MM.1S (cell line): ENCODE measurements at places on chromosomes 7 and 10.

- DNase-seq = no peak
These were observed 169.5 kb upstream of the KLF14 start for GRCh38 chr7:130903358-130903974.

- DNase-seq = no peak
These were observed 1.2 kb downstream of the GRIFIN start for GRCh38 chr7:2474813-2475677.

DNA sequence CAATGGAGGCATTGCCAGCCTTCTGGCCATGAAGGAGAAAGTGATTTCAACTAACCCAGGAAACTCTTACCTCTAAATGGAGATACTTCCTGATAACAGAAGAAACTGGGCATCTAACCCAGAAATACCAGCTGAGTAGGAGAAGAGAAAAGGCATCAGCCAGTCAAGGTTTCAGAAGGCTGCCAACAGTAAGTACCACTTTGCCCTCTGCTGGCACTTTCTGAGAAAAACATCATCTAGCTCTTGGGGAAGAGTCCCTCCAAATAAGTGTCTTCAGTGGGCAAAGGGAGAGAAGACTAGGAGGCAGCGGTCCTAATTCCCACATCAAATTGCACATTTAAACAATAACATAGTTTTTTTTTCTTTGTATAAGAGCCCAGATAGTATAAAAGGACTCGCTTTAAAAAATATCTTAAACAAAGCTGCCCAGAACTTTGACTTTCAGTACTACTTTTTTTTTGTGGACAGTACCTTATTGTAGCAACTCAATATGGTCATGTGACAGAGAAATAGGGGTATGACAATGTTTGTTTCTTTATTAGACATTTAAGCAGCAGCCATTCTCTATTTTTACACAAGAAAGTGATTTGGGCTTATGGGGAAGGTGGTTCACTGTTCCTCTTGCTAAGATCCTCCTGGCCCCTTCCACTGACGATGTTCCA, 157.3 kb downstream of the CTTNBP2 start:
- DNase-seq = peak; percentile 84

DNA sequence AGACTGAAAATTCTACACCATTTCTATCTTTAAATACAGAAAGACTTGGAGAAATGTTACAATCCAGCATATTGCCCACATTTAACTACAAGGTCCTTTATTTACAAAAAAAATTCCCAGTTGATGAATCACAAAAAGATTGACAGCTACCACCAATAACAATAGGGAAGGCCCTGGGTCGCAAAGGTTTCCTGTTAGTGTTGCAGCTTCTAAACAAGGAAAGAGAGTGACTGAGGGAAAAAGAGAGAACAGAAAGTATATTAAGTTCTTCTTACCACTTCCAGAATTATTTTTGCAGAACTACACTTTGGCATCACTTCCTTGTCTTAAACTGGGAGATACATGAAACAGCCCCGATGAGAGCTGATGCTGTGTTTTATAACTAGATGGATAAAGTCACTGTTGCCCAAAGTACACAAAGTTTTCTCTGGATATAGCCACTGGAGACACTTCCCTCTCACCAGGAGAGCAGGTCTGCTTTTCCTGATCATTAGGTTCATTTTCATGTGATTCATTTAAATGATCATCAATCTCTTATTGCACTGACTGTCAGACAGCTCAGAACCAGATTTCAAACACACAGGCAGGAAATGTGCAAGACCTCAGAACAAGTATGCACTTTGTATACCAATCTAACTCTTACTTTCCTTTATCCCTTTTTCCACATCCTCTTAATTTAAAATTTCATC, 57.0 kb downstream of the SHTN1 start:
- DNase-seq = no peak

DNA sequence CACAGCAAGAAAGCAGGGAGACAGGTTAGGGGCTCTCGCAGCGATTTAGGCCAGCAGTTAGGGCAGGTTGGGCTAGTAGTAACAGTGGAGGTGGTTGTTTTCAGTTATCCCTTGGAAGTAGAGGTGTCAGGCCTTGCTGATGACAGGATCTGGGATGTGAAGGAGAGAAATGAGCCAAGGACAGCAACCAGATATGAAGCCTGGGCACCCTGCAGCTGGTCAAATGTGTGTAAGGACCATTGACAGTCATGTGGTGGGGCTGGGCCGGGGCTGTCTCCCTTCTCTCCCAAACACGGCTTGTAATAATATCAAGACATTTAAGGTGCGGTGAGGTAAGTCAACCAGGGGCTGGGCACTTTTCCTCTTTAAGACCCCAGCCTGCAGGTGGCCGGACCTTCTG, 112.5 kb upstream of the IGFBP3 start:
- no peak for DNase-seq

DNA sequence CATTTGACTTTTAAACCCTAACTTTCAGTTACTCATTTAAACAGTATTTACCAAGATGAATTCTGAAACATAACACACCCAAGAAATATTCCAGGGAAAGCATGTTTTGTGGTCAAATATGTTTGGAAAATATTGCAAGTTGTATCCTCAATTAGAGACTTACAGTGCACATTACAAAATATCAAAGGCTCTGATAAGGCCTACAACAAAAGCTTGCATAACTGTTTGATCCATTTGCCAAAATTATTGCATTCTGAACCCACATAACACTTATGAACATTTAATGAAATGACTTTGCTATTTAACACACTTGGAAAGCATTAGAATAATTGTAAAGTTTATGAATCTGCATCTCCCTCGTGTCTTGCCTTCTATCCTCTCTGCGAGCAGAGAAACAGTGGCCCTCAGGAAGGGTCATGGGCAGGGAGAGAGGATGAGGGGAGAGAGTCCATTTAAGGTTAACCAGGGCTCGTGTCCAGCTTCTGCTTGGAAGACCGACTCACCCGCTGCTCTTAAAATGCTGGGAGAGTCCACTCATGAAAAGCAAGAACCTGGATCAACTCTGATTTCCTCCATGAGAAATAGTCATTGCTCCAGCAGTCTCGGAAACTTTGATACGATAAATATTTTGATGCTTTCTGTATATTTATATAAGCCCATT, 408.2 kb upstream of the ZMIZ1 start:
- no peak for DNase-seq

DNA sequence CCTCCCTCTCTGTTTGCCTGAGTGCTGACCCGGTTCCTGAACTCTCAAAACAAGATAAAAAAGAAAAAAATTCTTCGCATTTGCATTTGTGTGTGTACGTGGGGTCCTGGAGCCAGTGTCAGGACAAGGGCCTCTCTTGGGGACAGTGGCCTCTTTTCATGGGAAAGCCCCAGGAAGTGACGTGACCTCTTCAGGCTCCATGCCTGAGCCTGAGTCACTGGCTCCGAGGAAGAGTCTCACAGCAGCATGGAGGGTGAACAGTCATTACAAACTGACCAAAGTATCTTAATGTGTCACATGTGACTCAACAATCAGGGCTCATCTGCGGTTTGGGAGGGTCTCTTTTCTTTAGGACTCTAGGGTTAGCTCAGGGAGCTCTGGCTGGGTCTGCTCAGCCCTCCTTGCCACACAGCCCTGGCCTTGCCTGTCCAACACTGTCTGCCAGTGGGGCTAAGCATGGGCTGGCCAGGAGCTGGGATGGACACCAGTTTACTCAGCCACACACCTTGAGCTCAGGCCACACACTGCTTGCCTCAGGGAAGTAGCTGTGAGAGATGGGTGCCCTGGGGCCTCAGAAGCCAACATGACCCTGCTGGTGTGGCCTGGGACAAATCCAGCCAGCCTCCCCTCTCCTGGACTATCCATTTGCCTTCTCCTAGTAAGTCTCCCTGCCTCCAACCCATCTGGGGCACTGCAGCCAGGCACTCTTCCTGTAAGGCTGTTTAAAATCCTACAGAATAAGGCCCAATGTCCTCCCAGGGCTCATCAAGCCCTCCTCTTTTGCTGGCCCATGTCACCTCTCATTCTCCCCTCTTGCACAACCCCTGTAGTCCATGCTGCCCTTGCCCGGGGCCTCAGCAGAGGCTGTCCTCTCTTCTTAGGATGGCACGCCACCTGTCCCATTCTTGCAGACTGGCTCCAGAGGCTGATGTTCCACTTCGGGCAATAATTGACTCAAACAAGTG, 10.5 kb downstream of the TMEM273 start:
- no peak for DNase-seq

DNA sequence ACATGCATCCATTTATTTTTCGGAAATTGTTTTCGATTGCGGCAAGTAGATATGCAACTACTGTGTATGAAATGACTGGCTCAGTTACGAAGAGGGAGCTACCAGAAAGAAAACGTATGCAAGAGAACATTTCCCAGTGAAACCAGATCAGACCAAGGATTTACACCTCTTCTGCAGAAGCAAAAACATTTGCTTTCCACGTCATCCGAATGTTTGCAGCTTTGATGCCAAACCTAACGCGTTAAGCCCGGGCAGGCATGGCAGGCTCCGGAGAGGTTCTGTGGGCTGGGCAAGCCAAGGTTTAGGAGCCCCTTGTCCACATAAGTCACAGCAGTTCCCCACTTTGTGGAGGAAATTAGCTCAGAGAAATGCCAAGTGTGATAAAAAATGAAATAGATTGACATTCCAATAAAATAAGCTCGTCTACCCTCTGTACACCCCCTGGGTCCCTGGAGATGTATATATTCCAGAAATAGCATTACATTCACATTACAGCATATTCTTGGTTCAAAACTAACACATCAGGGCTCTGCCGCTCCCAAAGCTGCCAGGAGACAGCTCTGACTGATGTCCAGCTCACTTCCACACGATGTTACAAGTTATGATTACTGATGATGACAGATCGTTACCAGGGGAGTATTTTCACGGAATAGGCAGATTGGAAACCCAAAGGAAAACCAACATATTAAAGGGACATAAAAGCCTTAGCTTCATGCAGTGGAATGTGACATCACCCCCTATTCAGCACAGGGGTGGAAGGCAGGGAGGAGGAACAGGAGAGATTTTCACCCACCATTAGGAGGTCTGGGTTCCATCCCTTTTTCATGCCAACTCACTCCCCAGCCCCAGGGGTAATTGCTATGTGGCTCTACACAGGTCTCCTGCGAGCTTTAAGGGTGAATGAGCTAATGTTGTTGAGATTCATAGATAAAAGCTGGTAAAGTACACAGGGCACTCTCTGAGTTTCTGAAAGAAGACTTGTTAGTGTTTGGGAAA, 81.5 kb downstream of the LYZL1 start:
- DNase-seq = no peak

DNA sequence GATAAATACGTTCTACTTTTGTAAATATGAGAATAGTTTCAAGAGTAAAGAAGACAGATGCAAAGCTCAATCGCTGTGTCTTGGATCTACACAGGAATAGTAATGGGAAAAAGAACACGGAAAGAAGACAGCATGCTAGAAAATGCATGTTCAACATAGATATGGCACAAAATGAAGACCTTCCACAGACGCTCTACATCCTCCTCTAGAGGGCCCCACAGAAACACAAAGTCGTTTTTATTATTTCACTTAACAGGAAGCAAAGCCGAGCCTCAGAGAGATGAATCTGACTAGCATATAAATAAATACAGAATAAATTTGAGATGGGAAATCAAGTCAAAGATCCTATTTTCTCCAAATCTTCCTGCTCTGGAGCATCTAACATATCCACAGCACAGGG, 292.6 kb downstream of the PARD3 start:
- DNase-seq = no peak

- no peak for DNase-seq
These were observed 118.8 kb downstream of the CUX1 start for GRCh38 chr7:101936223-101936610.

DNA sequence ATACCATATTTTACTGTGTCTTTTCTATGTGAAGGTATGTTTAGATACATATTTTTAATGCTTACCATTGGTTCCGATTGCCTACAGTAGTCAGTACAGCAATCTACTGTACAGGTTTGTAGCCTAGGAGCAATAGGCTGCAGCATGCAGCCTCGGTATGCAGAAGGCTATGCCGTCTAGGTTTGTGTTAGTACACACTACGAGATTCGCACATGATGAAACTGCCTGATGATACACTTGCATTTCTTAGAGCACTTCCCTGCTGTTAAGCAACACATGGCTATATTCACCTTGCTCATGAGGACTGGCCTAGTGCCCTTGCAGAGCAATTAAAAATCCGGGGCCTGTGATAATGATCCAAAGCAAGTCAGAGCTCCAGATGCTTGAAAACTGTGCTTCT, 62.4 kb downstream of the MKX start:
- no peak for DNase-seq

- no peak for DNase-seq
These were observed 45.6 kb downstream of the CNNM2 start for GRCh38 chr10:102963756-102964025.

DNA sequence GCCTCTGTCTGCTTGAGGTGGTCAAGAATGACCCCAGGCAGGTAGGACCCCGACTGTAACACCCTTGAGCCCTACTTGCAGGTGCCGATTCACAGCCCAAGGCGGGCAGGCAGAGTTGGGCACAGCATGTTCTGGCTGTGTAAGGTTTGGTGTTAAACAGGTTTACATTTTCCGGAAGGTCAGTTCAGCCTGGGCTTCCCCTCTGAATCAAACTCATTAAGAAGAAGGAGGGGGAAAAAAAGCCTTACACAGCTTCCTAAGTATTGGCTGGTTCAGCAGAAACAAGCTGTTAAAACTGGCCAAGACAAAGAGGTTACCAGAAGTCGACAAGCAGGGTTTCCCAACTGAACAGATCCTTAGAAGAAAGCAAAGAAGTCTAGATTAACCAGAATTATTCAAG, 132.7 kb downstream of the PRPF18 start:
- DNase-seq = no peak

DNA sequence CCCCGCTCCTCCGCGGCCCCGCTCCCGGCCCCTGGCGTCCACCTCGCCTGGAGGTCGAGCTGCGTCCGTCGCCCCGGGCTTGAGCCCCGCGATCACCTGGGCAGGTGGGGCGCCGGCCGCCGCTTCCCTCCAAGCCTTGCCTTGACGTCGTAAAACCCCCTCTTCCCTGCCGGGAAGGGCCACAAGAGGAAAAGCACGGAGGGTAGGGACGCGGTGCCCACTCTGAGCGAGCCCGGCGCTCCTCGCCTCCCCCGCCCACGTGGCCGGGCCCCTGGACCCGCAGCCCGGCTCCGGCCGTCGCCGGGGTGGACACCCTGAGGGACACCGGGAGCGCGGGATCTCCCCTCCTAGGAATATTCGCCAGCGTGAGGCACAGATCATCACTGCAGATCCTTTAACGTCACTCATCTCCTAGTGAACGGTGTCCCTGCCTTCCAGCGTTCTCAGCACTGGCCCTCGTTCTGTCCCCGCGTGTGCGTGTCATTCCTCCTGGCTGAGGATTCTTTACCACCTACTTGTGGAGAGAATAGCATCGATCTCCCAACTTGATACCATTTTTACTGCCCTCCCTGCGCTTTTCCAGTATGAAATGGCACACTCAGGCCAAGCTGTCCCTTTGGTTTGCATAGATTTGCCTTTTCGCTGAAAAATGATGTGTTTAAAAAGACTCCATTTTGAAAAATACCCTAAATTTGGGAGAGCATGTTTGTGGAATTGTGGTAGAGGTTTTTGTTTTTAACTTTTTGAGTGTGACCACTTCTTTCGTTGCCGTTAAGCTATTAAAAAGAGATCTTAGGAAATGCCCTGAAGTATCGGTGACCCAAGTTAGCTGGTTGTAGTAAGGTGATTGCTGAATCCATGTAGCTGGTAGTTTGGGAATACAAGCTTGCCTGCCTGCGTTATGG, 649 bp downstream of the ACTR3B start:
- no peak for DNase-seq
